ENCODE measurements at places on chromosomes 11 and 22.

GRCh38 chr11:115699733-115700132 lies 195.5 kb upstream of the CADM1 start:
- peak; percentile 44 for DNase-seq

- no peak for DNase-seq
Measured at GRCh38 chr11:12097219-12097618, 13.2 kb upstream of the MICAL2 start.

- no peak for DNase-seq
Measured at GRCh38 chr11:69525516-69526452, 44.3 kb downstream of the LINC01488 start.

DNA sequence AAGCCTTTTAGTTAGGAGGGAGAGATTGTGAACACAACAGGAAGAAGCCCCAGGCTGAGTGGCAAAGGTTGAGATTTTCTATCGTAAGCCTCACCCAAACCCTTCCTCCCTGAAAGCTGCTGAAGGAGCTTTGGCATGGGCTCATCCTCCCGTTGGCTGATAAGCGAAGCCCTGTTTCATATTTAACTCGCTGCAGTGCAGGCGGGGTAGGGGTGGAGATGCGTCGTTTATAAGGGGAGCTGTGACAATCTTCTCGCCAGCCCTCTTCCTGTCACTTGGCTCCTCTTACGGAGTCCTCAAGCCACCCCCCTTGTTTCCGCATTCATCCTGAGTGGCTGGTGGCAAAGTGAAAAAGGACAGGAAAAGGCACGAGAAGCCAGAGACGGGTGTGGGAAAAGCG lies 137.0 kb downstream of the OR4C45 start:
- no peak for DNase-seq

- DNase-seq = no peak
Measured at GRCh38 chr22:39621826-39622225, 51.3 kb downstream of the CACNA1I start.

DNA sequence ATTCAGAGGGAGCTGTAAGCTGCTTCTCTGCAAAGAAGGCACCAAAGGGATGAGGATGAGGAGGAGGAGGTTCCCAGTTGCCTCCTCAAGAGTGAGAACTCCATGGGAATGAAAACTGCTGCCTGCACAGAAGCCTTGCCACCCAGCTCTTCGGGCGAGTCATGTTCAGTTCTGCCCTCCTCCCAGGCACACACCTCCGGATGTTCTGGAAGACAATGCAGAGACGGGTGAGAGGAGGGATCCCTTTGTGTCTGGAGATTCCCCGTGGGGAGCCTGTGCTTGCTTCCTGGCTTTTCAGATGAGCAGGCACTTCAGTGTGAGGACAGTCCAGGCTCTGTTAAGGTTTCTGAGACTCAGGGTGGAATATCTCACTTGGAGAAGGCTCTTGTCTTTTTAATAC lies 295.6 kb downstream of the DDX10 start:
- no peak for DNase-seq

DNA sequence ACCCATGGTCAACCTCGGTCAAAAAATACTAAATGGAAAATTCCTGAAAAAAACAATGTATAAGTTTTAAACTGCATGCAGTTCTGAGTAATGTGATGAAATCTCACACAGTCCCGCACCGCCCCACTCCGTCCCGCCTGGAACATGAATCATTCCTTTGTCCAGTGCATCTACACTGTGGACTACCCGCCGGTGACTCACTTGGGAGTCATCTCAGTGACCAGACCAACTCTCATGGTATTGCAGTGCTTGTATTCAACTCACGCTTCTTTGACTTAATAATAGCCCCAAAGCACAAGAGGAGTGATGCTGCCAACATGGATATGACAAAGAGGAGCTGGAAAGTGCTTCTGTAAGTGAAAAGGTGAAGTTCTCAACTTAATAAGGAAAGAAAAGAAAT lies 48.8 kb downstream of the ARHGAP32 start:
- peak; percentile 50 for DNase-seq

GRCh38 chr11:78392854-78393253 lies 24.8 kb downstream of the GAB2 start:
- DNase-seq = no peak

- no peak for DNase-seq
Measured at GRCh38 chr11:118283756-118284350, 19.8 kb upstream of the MPZL2 start.

GRCh38 chr11:119907122-119907851 lies 178.3 kb upstream of the NECTIN1 start:
- DNase-seq = no peak

- no peak for DNase-seq
Measured at GRCh38 chr11:134685793-134686380, 273.8 kb upstream of the B3GAT1 start.

DNA sequence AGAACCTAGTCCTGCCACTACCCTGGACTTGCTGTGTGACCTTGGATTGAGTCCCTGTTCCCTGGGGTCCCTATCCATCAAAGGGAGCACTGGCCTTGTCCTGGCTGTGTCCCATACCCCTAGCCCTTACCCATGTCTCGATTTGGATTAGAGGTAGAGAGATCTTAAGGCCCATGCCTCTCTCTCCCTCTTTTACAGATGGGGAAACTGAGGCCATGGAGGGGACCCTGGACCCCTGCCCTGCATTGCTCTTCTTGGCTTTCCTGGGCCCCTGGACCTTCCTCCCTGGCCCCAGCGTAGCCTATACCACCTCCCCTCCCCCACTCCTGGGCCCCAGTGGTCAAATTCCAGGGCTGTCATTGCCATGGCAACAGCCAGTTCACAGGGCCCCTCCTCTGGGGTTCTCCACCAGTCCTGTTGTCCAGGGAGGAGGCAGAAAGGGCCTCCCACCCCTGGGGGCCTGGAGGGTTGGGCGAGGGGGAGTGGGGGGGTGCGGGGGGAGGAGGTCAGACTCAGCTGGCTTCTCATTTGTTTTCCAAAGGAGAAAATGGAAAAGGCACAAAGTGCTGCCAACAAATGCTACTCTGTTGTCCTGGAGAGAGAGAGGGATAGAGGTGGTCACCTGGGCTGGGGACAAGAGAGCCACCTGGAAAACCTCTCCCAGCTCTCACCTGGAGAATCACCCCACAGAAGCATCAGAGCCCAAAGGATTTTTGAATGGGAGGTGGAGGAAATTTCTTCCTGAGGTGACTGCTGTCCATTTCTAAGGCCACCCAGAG lies 23.3 kb downstream of the ARHGEF17 start:
- DNase-seq = no peak

- no peak for DNase-seq
Measured at GRCh38 chr22:50027639-50028537, 15.3 kb upstream of the IL17REL start.

GRCh38 chr11:6747097-6747668 lies 24.6 kb downstream of the OR2AG2 start:
- DNase-seq = no peak

DNA sequence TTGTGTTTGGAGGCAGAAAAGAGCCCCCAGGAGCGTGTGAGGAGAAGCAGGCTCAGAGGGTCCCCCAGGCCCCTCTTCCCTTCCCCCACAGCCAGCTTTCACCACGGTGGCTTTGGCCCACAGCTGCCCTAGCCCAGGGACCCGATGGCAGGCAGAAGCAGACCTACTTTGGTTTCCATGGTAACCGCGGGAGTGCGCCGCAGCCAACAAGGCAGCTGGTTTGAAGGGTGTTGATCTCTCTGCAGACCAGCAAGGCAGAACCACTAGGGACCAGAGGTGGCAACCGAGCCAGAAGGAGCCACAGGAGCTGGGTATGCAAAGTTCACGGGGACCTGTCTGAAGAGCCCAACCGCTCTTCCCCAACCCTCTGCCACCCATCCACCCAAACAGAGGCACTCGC lies 69.4 kb downstream of the BUD13 start:
- DNase-seq = peak; percentile 50

DNA sequence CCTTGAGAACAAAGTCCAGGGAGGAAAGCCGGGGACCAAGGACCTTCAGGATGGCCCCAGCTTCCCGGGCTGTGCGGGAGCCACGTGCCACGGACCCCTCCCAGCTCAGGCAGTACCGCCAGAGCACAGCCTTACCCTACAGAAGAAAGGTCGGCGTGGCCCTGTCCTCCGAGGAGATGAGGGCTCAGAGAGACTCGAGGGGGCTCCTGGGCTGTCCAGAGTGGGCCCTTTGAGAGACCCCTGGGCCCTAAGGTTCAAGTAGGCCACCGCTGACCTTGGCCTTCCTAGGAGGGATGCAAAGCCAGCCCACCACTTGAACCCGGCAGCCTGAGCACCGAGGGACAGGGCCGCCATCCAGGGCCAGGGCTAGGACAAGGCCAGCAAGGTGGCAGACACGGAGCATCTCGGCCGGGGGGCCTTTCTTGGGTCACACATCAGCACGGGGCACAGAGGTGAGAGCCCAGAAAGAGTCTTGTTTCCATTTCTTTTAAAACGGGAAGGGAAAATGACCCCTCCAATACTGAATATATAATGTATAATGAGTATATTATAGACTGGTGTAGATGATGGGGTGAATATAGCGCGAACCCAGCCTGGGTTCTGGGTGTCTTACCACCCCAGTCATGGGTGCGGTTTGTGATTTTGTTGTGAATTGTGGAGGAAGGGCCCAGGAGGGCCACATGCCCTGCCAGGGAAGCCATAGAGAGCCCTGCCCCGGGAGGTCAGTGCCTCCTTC lies 34.4 kb upstream of the PPARA start:
- DNase-seq = no peak

DNA sequence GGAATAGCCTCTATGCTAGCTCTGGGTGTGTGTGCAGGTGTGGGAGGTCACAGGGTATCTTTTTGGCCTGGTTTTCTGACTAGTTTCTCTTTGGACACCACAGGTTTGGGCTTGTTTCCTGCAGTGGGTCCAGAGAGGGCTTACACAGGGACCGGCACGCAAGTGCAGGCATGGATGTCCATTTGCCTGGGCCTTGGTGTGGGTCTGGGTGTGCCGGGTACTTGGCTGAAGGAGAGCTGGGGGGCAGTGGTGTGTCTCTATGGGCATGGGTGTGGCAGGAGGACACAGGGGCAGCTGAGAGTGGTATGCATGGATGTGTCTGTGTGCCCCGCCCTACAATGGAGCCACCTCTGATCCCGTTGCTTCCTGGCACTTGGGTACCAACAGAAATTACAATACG lies 7.5 kb upstream of the KCNJ11 start:
- no peak for DNase-seq

DNA sequence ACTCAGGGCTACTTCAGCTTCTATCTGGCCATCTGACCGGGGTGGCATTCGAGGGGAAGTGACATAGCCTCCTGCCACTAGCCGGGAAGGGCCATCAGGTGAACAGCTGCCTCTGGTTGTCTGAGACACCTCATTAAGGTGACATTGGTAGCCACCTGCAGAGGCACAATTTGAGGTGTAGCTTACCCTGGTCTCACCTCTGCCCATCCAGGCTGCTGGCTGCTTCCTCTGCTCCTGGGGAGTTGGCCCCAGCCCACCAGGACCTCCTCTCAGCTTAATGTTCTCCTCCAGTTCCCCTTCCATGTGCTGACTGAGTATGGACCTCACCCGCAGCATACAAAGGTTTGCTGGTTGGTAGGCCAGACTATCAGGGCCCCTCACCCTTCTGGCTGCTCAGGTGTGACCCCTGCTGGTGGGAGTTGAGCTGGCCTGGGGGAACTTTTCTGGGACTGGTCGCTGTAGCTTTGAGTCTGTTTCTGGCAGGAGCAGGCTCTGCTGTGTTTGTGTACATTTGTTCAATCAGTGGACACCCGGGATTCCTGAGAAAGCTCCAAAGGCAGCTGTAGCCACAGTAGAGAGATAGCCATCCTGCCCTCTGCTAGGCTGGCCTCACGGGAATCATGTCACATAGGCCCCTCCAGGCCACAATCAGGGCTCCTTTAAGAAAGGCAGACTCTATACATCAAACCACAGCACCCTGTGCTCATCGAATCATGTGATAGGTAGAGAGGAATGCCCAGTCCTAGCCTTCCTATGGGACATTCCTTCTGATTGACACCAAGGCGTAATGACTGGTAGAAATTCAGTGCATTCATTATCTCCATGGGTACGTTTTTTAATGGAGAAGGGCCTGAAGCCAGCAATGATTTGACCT lies 295.1 kb upstream of the PLET1 start:
- DNase-seq = peak; percentile 48

DNA sequence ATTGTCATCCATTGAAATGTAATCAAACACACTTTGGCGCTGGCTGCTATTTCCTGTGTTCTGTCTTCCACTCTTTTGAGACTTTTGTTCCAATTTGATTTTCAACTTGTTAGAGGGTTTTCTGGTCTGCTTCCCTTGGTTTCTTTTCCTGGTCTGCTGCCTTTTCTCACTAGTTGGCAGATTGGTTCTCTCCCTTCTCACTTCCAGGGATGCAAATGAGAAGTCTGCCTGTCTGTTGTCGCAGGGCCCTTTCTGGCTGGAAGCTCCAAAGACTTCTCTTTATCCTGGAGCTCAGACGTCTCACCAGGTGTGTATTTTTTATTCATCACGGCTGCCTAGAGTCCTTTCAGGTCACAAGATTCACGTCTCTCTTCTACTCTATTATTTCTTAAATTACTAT lies 84.0 kb downstream of the RPS6KA4 start:
- no peak for DNase-seq

DNA sequence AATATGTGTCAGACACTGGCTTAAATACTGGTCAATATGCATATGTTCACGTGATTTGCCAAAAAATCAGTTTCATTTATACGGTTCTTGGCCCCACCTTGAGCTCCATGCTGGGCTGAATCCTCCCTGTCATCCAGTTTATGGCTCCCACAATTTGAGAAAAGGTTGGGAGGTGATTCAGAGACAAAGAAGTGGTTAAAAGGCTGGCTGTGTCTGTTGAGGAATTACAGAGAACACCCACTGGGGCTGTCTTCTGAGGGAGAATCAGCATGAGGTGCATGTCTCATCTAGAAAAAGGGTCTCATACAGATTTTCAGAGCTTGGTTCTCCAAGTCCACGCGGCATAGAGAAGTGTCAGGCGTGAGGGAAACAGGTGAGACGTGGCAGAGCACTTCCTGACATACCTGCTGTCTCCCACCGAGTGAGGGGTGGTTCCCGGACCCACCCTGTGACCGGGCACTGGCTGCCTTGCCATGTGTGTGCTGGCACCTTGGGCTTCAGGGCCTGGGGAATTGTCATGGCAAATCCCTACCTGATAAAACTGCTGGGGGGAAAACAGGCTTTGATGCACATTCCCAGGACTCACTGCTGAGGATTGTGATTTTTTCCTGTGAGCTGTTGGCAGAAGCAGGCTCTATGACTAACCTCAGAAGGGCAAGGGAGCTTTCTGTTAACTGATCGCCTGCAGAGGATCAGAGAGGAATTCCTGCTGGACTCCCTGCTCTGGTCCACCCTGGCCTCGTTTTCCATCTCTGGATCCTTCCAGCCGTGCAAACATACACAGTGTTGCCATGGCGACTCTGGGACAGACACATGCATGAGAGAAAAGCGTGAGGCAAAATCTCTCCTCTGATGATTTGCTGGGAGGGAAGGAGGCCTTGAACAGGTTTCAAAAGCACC lies 223.6 kb downstream of the ADAMTS15 start:
- DNase-seq = peak; percentile 6

- no peak for DNase-seq
Measured at GRCh38 chr22:17336061-17336460, 33.2 kb upstream of the CECR2 start.

GRCh38 chr11:133123366-133123765 lies 408.9 kb downstream of the OPCML start:
- no peak for DNase-seq

Measured in midbrain (tissue), 1 donor.